Activated T-cell treated with anti-CD3 and anti-CD28 coated beads, Interleukin-2, amount 50 U/mL, for 24 hours (primary cell): ENCODE measurements at places on chromosomes 11 and 22.
A peak's percentile ranks its signal among the peaks of the same experiment; 100 is the strongest.

- DNase-seq = peak; percentile 67
Observed at GRCh38 chr22:36486619-36487384, 5.4 kb upstream of the TXN2 start.

DNA sequence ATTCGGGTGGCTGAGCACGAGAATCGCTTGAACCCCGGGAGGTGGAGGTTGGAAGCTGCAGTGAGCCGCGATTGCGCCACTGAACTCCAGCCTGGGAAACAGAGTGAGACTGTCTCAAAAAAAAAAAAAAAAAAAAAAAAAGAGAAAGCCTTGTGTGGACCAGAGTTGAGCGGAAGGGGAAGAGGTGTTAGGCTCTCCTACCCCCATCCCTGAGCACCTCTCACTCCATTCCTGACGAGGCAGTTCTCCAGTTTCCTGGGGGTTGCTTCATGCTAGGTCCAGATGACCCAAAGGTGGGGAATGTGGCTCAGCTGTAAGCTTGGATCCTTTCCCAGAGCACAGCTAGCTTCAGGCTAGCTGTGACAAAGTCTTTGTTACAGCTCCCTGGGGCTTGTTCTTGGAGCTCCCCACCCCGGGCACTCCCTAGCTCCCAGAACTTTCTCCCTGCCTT is 8.8 kb upstream of the DNAL4 start:
- no peak for DNase-seq

DNA sequence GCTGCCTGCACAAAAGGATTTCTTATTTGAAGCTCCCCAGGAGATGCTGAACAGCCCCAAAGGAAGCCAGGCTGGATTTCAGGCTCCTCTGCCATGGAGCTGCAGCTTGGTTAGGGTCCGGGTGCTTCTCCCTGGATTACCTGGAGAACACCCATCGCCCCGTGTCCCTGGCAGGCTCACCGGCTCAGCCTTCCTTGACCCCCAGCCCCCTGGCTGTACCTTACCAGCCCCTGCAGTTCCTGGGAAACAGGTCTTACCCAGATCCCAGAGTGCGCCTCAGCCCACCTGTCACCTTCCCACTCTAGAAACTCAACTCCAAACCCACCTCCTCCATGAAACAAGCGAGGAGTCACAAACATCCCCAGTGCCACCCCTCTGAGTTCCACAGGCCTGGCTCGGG is 45.3 kb upstream of the CD5 start:
- no peak for DNase-seq

DNA sequence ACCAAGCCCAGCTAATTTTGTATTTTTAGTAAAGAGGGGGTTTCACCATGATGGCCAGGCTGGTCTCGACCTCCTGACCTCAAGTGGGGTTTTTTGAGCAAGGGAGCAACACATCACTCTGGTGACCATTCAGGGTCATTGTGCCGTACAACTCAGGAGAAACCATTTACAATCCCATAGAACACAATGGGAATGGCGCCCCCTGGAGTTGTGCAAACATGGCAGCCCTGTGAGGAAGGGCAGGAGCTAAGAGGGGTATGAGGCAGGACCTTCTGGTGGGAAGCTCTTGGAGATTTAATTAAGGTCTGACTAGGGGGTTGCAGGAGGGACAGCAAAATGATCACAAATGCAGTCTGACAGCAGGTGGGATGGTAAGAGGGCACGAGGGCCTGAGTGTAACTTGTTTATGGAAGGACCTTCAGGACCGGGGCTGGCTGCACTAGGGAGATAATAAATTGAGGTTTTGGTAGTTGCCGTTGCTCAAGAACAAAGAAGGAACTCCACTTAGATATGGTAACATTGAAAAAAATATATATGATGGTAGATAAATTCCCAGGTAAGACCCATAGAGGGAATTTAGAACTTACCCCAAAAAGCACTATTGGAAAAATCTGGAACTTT is 9.1 kb upstream of the CSF2RB start:
- no peak for DNase-seq

- DNase-seq = no peak
Observed at GRCh38 chr22:21816787-21817496, 50.5 kb downstream of the MAPK1 start.

DNA sequence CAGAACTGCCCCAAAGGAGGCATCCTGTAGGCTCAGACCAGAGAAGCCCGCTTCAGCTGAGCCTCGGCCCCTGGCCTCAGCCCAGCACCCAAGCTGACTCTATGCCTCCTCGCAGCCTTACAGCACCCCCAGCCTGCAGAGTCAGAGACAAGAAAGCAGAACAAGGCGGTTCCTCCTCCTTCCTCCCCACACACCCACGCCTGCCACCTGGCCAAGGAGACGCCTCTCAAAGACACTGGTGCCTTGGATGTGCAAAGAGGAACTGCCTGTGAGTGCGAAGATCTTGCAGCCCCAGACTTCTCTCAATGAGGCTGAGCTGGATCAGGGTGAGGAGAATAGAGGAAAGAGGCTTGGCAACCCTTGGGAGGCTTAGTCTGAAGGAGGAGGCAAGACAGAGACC is 60.2 kb downstream of the PDE2A start:
- no peak for DNase-seq

DNA sequence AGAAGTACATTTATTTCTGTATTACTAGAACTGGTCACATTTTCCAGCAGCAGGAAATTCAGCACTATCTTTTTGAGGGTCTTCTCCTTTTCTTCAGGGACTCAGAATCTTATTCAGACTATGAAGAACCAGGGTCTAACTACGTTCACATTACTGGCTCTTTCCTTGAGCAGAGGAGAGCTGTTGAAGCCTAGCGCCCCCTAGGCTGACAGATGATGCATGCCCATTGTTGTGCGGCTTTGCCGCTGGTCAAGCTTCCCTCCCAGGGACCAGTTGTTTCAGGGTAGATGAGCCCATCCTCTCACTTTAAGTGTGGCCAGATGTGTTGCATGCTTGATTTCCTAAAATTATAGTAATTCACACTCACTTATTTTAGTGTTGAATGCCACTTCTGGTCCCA is 168.2 kb upstream of the PDGFD start:
- no peak for DNase-seq

GRCh38 chr11:96524475-96524874 is 134.7 kb downstream of the JRKL start:
- DNase-seq = no peak

GRCh38 chr22:45946805-45947600 is 30.0 kb downstream of the WNT7B start:
- no peak for DNase-seq

DNA sequence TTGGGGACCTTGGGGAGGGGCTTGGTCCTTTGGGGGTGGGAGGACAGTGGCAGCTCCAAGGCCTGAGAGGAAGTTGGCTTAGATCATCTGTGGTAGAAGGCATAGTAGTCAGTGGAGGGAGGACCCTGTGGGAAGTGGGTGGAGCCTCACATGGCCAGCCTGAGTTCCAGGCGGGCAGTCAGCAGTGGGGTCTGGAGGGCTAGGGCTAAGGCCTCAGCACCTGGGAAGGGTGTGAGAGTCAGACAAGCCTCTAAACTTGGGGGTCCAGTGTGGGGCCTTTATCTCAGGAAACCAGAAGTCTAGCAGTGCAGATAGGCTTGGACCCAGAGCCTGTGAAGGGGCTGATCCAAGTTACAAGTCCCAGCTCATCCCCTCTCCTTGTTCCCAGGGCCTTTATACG is 4.0 kb downstream of the NLRX1 start:
- DNase-seq = no peak

DNA sequence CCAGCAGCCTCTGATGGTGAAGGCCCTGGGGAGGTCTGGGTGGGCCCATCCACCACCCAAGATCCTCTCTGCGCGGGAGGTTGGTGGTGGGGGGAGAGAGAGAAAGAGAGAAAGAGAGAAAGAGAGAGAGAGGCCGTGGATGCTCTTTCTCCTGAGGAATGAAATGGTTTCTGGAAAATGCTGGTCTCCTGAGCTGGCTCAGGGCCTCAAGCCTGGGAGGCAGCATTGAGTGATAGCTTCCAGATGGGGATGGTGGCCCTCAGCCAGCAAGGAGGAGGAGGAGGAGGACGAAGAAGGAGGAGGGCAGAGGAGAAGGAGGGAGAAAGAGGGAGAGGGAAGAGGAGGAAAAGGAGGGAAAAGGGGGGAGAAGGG is 4.6 kb downstream of the TSPAN32 start:
- DNase-seq = no peak

DNA sequence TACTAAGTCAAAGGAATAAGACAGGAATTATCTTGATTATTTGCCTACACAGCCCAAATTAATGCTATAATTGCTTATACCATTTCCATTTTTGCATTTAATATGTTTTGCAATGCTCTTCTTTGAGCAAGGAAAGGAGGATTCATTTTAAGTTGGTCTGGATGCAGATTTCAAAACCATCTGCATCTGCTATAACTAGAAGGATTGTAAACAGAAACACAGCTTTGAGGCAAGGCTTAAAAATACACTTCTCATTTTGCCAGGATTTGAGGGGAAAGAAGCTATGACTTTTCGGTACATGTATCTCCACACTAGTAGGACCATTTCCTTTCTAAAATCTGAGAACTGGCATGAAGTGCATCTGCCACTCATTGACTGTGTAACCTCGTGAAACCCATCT is 95.9 kb upstream of the MTNR1B start:
- no peak for DNase-seq

DNA sequence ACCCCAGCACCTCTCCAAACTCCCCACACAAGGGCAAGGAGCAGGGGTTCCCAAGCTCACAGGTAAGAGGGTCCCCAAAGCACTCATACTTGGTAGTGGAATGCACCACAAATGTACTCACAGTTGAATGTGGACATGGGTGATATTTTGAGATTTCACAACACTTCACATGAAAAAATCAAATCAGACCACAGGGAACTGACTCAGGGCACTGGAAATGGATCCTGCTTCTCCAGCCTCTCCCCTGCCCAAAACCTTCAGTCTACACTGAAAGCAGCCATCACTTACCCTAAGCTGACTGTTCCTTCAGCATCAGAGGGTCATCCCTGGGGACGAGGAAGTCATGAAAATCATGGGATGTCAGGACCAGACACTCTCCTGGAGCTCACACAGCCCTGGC is 40.2 kb downstream of the SCGB1A1 start:
- DNase-seq = no peak

DNA sequence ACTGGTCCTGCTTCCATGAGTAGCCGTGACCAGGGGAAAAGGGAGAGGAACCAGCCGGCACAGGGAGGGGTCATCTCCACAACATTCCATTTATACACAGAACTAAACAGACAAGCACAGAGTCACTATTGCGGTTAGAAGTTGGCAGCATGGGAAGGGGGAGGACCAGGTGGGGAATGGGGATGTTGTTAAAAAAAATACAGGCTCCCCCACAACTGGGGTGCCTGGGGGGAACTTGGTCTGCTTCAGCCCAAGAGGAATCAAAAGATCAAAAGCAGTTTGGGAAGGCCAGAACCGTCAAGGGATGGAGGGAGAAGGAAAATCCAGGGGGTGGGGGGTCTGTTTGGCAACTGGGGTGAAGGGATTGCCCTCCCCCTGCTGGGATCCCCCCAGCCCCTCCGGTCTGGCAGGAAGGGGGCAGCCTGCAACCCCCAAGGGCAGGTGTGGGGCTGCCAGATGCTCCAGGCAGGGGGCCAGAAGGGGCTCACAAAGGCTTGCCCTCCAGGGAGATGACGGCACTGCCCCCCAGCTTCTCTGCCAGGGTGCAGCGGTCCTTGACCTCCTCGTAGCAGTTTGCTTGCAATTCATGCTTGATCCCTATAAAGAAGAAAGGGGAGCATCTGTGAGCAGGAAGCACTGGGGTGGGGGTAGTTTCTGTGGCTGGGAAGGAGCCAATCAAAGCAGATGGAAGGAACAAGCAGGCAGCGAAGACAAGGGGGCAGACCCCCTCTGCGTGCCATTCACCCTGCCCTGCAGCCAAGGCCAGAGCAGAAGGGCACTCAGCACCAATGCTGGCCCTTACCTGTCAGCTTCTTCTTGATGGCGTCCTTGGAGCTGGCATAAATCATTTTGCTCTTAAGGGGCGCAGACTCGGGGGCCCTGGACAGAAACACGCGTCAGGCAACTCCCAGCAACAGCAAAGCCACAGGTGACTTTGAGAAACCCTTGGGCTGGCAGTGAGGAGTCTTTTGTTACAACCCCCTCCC is 2.8 kb downstream of the CFL1 start:
- peak; percentile 27 for DNase-seq

DNA sequence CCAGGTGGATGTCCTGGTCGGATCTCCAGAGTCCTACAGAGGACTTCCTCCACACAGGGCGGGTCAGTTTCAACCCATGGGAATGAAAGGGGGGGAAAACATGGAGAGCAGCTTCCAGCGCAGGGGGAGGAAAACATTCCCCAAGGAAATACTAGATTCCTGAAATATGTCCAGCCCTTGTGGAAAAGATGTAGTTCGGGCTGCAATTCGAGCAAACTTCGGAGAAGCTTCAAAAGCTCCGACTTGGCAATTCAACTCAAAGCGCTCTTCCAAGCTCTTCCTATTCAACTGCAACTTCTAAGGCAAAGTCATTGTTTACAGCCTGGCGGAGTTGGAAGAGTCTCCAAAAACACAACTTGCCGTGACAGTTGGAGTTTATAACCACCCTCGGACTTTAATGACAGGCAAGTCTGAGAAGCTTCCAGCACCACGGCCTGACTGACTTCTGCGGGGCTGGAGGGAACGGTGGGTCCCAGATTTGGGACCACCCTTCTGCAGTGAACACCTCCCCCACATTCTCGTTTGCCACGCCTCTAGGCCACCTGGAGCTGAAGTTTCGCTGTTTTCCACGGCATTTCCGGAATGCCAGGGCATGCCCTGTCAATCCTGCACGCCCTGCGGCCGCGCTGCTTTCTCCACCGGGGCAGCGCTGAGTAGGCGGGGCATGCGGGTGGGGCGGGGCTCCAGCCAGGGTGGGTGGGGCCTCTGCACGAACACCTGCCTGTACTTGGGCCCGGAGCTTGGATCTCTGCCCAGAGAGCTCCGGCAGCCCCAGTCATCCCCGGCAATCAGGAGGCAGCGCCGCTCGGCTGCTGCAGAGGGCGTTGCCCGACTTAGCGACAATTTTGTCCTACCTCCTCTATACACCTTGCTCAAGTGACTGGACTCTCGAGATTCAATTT is 49.0 kb upstream of the BIRC3 start:
- DNase-seq = peak; percentile 79

GRCh38 chr22:47561766-47562165 is 799.3 kb downstream of the TBC1D22A start:
- no peak for DNase-seq

DNA sequence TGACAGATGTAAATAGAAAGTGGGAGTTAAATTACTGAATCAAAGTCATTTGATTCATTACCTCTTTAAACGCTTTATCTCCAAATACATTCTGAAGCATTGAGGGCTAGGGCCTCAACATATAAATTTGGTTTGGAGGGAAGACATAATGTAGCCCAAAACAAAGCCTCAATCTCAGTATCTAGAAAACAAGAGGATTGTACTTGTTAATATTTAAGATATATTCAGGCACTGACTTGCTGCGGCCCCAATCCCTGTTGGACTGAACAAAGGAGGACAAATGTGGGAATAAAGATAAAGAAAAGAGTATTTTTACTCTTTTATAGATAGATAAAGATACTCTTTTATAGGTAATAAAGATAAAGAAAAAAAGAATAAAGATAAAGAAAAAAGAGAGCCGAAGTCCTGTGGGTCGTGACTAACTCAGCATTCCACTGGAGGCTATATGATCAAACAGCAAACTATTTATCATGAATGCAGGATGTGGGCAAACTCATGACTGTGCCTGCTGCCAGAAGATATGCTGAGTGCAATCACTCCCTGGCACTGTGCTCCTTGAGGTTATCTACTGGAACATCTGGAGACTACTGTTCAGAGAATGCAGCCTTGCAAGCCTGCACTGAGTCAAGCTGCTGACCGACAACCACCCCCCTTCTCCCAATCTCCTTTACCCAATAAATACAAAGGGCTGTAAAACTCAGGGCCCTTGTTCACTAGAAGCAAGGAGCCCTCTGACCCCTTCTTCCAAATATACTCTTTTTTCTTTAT is 6.9 kb downstream of the OR10V1 start:
- no peak for DNase-seq

GRCh38 chr22:19516378-19517170 is 7.6 kb downstream of the CLDN5 start:
- DNase-seq = no peak
